ENCODE measurements at places on chromosomes 7 and 10.

- no peak for DNase-seq
These were observed 44.4 kb upstream of the COMMD3 start for GRCh38 chr10:22271786-22272185.

DNA sequence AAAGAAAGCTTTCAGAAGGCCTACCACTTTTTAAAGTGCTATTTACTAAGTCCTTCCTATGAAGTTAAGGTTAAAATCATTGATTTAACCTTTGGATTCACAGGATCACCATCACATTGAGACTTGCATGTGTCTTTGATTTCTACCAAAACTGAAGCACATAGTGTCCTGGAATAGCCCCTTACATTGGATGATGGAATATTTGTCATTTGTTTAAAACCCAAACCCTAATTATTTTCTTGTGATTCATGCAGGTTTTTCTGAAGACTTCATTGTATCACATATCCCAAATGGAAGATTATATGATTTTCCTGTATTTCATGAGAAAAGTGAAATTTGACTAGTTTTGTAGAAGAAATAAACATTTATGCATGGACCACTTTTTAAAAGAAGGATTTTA lies 3.3 kb downstream of the SEMA3A start:
- DNase-seq = peak; percentile 28

GRCh38 chr10:110971638-110972037 lies 52.2 kb downstream of the SHOC2 start:
- no peak for DNase-seq

DNA sequence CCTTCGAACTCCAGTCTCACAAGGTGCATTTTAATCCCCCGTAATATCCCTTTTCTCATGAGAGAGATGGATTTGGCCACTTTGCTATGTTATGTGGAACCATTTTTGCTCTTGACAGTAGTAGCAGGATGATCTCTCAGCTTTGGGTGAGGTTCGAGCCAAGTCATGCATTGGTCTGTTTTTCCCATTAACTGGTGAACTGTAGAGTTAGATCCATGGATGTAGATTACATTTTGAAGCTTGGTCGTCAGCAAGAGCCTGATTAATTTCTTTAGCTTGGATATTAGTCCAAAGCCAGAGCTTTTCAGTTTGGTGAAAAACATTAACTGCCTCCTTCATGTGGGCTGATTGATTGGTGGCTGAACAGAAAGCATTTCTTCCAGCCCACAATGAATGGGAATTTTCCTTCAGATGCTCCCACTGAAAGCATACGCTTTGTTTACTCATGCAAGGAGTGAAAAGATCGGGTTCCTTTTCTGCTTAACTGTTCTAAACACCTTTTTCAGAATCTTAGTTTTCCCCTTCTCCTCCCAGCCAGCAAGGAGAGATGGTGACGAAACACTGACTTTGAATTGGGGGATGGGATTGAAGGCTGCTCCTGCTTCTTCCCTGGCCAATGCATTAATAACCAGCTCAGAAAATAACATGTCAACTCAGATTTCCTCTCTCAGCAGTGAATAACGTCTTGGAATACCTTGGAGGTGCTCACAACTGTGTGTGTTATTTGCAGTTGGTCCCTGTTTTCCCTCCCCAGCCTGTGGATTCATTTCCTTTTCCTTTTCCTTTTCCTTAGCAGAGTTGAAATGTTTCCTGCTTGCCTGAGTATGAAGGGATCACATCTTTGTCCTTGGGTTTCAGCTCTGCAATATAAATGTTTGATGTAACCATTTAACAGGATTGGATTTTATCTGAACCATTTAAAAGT lies 351.8 kb upstream of the FZD8 start:
- no peak for DNase-seq

GRCh38 chr7:149752646-149753045 lies 20.7 kb downstream of the ZNF467 start:
- no peak for DNase-seq

DNA sequence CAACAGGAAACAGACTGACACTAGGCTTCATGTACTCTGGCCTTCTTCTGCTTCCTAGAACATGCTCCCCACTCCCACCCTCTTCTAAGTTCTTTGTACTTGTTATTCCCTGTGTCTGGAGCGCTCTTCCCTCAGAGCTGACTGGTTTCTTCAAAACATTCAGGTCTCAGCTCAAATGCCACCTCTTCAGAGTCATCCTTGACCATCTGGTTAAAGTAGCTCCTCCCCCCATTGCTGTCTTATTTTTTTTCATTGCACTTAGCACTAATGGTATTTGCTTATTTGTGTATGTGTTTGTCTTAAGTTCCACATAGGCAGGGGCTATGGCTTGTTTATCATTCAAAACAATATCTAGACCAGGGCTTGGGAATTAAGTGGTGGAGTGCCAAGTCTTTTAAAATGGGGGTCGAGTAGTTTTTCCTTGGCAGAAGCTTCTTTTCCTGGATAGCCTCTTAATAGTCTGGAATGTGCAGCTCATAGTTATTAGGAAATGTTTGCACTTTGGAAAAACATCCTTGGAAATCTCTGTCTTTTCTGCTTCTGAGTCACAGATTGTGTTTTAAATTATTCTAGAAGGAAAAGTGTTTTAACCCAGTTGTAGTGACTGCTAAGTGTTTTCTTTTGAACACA lies 60.0 kb downstream of the RALA start:
- peak; percentile 23 for DNase-seq

DNA sequence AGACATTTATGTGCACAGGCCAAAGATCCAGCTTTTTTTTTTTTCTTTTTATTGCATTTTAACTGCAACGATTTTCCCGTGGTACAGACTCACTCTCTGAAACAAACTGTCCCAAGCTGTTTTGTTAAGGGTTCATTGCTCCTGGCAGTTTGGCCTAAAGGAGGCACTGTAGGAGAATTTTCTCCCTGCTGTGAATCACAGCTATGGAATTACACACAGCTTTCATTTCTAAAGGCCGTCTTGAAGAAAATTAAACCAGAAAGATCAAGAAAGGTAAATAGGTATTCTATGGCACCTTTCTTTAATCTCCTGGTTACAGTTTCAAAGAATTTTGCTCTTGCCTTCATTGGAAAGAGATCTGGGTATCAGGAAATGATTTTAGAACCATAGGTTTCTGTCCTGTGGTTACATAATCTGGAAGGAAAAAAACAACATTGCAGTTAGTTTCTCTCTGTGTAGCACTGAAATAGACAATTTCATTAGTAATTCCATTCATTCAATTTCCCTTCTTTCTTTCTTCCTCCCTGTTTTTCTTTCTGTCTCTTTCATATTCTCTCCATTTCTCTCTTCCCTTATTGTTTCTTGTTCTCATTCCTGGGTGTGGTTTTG lies 51.2 kb downstream of the PDK4 start:
- peak; percentile 43 for DNase-seq

DNA sequence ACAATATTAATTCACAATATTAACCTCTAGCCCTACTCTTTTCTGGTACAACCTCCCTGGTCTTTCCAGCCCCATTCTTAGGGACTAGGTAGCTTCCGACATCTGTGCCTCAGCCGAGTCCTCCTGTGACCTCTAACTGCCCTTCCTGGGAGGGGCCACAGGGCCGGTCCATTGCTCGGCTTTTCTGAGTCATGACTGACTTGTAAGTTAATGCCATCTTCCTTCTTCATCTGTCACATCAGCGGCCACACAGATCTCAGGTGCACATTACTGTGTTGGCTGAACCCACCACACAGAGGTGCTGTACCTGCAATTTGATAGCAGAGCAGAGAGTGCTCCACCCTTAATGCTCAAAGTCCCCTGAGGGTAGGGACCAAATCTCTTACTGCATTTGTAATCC lies 4.1 kb upstream of the CPA4 start:
- DNase-seq = peak; percentile 56

GRCh38 chr7:24836084-24836483 lies 78.8 kb upstream of the GSDME start:
- no peak for DNase-seq

DNA sequence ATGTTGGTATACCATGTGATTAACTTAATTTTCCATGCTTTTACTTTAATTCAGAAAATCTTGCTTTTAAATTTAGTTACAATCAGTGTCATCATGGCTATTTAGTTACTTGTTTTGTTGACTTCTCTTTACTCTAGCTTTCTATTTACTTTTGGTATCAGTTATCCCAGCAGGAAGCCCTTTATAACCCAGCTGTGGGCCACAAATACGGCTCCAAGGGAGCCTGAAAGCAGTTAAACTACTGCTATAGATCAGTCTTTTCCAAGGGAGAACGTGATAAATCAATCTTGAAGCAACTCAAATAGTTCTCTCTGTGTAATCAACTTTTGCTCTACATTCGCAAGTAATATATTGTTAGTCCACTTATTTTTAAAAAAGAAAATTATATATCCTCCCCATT lies 287.4 kb downstream of the CACNA2D1 start:
- DNase-seq = peak; percentile 98

GRCh38 chr10:83932245-83932644 lies 207.1 kb upstream of the GHITM start:
- DNase-seq = no peak

- no peak for DNase-seq
These were observed 28.4 kb upstream of the MRC1 start for GRCh38 chr10:17780727-17781126.

DNA sequence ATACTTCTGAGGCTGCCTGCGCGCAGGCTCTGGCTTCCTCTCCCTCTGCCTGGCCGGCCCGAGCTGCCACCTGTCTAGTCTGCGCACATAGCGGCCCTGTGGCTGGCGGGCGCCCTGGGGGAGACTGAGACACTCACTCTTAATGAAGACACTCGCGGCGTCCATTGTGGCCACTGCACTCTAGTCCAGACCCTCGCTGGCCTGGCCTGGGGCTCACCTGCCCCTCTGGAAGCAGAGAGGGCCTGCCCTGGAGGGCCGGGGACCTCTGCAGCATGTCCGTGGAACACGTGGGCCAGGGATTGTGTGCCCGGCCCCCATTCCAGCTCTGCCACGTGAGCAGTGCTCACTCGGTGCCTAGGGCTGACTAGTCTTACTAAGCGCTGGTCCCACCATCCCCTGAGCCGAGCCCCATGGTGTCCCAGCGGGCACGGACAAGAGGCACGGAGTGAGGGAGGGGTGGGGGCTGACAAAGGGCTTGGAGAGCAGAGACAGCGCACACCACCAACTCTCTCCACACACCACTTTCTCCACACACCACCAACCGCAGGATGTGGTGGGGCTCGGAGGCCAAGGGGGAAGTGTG lies 149.3 kb downstream of the ELFN1 start:
- peak; percentile 49 for DNase-seq

DNA sequence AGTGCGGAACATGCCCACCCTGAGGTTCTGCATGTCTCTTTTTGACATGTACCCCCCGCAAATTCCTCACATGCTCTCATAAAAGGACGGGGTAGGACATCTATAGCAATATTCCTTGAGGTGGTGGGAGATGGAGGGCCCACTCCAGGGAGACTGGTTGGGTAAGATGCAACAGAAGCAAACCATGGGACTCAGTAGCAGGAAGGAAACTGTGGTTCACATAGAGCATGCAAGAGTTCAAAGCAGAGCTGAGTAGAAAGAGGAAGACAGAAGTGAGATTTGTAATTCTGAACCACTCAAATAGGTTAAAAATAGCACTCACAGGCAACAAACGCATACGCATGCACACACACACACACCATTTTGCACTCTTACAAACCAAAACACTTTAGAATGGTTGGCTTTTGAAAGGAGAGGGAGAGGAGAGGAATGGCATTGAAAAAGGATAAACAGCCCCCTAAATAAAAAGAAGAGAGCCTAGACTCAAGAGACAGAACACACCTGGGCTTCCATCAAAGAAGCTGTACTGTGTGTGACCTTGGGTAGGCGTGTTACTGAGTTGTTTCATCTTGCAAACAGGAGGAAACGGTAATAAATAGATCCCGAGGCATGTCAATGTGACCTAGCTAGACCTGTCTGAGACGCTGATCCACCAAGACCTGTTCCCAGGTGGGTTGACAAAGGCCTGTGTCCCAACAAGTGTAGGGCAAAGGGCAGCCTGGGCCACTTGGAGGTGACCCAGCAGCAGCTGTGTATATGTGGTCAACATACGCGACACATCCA lies 77.6 kb upstream of the LRRC4 start:
- DNase-seq = no peak

- no peak for DNase-seq
These were observed 40.1 kb downstream of the GPAM start for GRCh38 chr10:112143420-112143819.

- no peak for DNase-seq
These were observed 210.9 kb downstream of the RNLS start for GRCh38 chr10:88372051-88372715.

- no peak for DNase-seq
These were observed 691.3 kb downstream of the KCNMA1 start for GRCh38 chr10:76946270-76946669.

GRCh38 chr10:108801775-108802517 lies 1121.4 kb downstream of the XPNPEP1 start:
- no peak for DNase-seq

DNA sequence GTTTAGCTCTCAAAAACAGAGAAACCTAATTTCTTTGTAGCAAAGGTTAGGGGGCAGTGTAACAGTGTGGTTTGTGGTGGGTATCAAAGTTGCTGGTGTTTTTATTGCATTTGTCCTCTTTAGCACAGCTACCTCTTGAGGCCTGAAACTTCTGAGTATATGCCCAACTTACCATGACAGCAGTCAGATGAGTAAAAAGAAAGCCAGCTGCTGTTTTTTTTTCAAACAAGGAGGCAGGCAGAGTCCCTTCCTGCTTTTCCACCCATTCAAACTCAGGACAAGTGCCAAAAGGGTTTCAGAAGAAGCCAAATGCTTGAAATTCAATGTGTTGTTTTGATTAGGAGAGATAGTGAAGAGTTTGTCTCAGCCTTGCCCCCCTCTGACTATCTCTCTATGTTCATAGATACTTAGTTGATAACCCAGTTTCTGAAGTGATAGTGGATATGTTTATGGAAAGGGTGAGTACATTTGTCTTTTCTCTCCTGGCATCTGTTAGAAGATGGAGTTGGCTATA lies 23.1 kb downstream of the GBF1 start:
- no peak for DNase-seq

GRCh38 chr7:22660732-22661131 lies 66.3 kb upstream of the IL6 start:
- DNase-seq = peak; percentile 25

- no peak for DNase-seq
These were observed 6.9 kb upstream of the SFRP5 start for GRCh38 chr10:97778452-97779302.
